ENCODE measurements at places on chromosomes 6 and 20.
A peak's percentile ranks its signal among the peaks of the same experiment; 100 is the strongest.

DNA sequence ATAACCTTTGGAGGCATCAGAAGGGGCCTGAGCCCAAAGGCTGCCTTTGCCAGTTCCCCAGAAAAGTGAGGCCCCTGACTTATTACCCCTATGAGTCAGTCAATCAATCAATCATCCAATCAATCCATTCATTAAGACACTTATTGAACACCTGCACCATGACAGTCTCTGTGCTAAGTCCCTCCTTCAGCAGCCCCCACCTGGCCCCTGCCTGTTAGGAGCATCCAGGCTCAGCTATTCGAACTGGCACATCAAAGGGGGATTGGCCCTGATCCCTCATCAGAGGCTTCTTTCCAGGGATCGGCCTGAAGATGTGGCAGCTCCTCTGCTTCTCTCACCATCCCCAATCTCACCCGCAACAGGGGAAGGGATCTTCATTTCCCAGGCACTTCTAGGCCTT, 27.7 kb upstream of the VEGFA start:
- no peak for DNase-seq

DNA sequence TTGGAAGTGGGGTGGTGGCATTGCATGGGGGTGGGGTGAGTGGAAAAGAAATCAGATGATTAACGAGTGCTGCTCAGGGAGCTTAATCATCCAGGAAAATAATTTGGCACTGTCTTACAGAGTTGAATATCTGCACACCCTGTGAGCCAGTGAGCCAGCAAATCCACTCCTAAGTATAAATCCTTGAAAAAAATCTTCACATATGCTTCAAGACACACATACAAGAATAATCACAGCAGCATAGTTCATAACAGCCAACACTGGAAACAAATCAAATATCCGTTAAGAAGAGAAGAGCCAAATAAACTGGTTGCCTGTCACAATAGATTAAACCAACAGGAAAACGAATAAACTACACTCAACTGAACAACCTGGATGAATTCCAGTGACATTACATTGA, 62.8 kb downstream of the SAMD3 start:
- no peak for DNase-seq

DNA sequence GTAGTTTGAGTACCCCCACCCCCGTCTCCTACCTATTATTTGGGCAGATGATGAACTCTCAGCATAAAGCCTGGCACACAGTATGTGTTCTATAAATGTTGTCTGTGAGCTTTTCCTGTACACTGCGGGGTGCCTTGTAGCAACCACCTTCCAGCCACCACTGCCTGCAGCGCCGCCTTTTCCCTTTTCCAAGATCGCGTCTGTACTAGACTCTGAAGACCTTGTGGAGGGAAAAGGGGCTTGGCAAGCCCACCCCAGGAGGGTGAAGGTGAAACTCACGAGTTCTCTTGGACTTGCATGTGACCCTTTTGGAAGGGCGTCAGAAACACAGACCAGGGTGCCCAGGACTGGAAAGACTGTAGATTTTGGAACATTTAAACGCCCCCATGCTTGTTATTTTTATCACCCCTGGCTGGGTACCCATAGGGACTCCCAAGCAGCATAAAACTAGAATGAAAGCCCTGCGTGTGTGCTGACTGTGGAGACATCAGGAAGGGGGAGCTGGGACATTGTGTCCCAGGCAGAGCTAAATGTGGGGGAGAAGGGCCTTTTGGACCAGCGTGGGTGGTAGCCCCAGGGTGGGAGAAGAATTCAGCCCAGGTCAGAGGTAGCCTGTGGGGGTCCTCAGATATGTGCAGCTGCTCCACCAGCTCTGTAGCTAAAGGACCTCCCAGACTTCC, 8.3 kb downstream of the BAK1 start:
- DNase-seq, result no peak

- no peak for DNase-seq
Measured at GRCh38 chr20:58374027-58374850, 14.8 kb upstream of the VAPB start.

- DNase-seq, result no peak
Measured at GRCh38 chr6:155067956-155068615, 73.0 kb downstream of the TIAM2 start.

DNA sequence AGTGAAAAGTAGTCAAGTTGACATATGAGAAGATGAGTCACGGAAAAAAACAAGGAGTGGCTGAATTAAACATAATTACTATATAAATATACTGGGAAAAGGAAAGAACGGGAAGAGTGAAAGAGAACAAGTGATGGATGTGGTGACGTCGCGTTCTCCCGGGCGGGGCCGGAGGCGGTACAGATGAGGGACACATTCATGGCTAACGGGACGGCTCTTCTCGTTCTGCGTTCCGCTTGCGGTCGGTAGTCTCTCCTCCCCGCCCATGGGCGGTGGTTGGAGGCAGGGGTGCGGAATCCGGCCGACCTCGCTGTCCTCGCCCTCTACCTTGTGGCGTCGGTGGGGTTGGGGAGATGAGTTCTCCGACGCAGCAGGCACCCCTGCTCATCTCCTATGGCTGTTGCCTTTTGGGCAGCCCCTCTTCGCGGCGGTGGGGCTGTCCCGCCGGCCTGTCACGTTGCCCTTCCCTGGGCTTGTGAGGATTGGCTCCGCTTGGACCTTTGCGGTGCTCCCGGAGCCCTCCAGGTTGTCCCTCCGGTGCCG, 22.5 kb downstream of the HLA-G start:
- peak; percentile 33 for DNase-seq

DNA sequence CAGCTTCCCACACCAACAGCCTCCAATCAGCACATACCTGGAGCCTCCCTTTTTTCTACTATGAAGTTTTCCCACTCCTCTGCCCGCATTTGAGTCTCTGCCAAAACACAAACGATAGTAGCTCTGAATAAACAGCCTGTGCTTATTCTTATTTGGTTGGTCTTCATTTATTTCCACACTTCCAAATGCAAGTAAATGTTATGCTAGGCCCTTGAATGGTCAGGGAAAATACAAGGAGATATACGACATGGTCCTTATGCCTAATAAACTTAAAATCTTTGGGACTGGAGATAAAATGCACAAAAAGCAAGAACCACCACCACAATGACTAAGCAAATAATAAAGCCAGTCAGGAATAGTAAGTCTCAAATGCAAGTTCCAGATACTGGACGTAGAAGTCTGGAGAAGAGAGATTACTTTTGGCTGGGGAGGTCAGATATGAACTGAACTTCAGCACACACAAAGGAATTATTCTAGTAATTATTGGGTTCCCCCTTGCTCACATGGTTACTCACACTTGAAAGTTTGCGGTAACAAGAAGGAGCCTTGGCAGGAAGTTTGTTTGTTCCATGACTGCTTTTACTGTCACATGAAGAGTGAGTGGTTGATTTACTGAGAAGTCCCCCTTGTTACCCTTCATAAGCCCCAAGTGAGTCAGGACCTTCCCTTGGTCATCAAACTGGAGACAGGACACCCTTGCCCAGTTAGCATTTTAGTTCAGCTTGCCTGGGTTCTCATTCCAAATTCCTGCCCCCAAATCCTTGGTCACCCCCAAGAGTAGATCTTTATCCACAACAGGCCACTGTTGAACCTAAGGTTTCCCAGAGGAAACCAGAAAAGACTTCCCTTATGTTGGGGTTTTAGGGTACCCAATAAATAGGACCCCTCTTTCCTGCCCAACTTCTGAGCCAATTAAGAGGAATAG, 511.2 kb upstream of the JARID2 start:
- DNase-seq, result peak; percentile 35

DNA sequence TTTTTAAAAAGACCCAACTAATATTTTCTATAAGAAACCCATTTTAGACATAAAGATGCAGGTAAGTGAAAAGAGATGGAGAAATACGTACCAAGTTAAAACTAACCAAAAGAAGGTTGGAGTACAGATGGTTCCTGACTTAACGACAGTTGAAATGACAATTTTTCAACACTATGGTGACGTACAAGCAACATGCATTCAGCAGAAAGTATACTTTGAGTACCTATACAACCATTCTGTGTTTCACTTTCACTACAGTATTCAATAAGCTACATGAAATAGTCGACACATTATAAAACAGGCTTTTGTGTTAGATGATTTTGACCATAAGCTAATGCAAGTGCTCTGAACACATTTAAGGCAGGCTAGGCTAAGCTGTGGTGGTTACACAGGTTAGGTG, 228.9 kb downstream of the RNGTT start:
- DNase-seq, result no peak

GRCh38 chr20:36670665-36671357, 24.8 kb upstream of the SLA2 start:
- no peak for DNase-seq

DNA sequence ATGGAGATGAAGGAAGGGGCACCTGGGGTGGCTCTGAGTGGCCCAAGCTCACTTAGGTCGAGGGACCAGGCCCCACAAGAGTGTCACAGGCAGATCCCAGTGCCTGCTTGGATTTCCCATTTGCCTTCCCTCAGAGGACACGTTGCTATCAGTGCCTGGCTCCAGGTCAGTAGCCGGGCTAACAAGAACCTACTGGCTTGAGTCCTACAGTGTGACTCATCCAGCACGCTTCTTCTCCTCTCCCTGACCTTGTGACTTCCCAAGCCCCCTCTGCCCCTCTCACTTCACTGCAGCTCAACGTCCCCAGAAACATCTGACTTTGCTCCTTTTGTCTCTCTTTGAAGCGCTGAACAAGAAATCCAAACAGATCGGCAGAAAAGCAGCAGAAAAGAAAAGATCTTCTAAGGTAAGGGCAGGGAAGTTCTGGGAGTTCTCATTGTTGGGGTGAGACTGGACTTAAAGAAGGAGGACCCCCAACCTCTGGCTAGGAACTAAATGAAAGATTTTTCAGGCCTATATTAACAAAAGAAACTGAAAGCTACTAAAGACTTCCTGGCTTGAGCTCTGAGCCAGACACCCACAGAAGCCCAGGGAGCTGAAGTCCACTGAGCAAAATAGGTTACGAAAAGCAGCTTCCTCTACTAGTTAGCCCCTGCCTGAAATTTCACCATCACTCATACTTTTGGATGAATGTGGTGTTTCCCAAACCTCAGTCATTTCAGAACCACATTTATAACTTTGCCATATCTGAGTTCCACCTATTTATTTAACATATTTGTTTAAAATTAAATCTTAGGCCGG, 21.5 kb downstream of the ASIP start:
- no peak for DNase-seq

GRCh38 chr6:64786736-64787135, 920.3 kb downstream of the EYS start:
- no peak for DNase-seq

DNA sequence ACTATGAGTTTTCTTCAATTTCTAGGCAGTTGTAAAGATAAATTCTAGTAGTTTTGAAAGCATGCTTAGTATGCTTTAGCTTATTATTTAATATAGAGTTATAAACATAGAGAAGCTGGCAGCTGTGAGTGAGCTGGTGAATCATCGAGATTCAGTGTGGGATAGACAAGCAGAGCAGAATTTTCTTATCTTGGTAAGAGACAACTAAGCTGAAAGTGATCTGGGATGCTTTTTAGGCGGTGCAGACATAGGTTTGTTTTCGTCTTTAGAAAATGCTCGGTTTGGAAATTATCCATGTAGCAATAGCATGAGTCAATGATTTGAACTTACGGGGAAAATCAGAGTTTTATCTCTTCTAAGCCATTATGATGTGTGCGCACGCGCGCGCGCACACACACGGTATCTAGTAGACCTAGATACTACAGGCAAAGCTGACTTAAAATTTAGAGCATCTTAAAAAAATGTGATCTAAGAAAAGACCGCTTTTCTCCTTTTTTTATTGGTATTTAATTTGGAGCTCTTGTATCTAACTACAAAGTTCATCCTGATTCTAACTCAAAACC, 128.3 kb upstream of the MAP3K7 start:
- no peak for DNase-seq

GRCh38 chr6:127990074-127990473, 89.2 kb upstream of the THEMIS start:
- no peak for DNase-seq

DNA sequence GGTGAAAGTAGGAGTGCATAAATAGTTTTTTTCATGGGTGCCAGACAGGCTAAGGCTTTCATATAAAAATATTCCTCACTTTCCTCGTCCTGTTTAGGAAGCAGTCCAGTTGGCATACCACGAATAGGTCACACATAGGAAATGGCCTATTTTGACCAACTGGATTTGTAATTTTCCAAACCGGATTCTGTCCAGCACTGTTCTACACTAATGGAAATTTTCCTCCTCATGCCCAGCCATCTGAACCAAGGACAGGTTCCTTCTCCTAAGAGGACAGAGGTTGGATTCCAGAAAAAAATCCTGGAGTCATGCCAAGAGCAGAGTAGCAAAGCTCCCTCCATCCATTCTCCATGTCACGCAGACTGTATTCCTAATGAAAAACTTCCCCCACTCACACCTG, 43.1 kb downstream of the PANK2 start:
- DNase-seq, result no peak

DNA sequence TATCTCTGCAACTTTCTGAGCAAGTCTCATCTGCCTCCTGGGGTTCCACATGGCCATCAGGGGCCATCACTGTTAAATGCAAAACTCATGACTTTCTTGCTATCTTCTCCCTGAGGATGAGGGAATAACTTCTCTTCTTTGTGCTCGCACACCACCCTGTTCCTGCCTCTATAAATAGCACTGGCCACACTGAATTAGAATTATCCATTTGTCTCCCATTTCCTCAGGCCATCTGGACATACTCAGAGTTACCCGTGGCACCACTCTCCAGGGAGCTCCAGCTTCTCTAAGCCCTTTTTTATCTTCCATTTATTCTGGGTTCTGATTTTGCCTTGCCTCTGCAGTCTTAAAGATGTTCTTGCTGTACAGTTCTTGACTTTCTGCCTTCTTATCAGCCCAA, 72.8 kb upstream of the ECI2 start:
- DNase-seq, result no peak

DNA sequence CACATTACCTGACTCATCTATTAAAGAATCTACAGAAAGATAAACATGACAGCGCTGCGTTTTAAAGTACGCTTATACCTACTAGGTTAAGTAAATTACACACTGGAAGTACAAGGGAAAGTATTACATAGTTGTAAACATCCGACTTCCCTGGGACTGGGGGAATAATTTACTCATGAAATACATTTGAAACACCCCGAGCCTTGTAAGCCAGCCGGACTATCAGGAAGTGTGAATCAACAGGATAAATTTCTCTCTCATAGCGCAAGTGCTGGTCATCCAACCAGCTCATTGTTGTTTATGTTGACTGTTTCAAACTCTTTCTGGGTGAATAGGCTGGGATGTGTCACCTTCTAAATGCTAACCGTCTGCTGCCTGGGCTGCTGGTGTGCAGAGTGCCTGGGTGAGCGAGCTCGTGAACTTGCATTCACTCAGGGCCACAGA, 4.9 kb downstream of the BMP6 start:
- no peak for DNase-seq

DNA sequence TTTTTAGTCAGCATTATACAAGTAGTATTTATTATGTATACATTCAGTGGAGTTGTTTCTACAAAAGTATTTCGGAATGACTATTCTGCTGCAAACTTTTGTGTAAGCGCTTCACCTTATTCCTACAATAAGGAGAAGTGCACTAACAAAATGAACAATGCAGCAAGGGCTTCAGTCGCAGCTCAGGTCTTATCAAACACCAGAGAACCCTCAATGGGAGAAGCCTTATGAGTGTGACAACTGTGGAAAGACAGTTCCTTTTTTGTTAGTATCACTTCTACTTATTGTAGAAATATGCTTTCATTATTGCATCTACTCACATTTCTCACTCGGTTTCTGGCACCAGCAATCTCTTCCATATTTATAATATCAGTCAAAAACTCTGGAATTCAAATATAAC, 18.8 kb downstream of the ZKSCAN3 start:
- no peak for DNase-seq

- DNase-seq, result no peak
Measured at GRCh38 chr20:44790638-44791393, 19.5 kb downstream of the RIMS4 start.

GRCh38 chr6:12602951-12603672, 113.5 kb upstream of the PHACTR1 start:
- no peak for DNase-seq

Data from CD4-positive, alpha-beta T cell treated with Interleukin-17A for 4 hours (primary cell).